Stimulated activated CD4-positive, alpha-beta T cell treated with anti-CD3 and anti-CD28 coated beads, Interleukin-1b, Interleukin-23, amount 100 ng/mL, for 1 hour (primary cell): ENCODE measurements at places on chromosomes 1 and 21.

DNA sequence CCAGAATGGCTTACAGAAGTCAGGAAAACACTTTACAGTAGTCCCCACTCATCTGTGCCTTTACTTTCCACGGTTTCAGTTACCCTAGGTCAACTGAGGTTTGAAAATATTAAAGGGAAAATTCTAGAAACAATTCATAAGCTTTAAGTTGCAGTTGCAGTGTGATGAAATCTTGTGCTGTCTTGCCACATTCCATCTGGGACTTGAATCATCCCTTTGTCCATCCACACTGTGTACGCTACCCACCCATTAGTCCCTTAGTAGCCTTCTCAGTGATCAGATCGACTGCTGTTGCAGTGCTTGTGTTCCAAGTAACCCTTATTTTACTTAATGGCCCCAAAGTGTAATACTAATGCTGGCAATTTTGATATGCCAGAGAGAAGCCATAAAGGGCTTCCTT is 30.5 kb downstream of the ZCCHC17 start:
- no peak for DNase-seq

DNA sequence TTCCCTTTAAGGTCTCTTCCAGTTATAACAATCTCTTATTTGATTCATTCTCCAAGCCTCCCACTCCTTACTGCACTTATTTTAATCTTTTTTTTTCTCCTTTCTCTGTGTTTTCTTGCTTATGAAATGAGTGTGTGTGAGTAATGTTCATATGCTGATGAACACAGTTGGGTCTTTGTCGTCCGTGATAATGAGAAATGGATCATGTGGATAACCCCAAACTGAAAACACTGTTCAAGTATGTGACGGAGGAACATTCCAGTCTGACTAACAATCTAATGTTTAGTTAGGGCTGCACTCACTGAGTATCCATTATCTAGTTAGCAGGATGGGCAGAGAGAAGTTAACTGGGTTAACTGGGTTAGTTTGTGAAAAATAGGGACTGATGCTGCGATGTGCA is 253.1 kb upstream of the DUSP10 start:
- DNase-seq, result no peak

- DNase-seq, result no peak
Measured at GRCh38 chr1:183590244-183591191, at the start of gene NCF2. NCF2 (minus strand) TSS chr1:183590459; CDS start chr1:183590329, 130 bp downstream.

DNA sequence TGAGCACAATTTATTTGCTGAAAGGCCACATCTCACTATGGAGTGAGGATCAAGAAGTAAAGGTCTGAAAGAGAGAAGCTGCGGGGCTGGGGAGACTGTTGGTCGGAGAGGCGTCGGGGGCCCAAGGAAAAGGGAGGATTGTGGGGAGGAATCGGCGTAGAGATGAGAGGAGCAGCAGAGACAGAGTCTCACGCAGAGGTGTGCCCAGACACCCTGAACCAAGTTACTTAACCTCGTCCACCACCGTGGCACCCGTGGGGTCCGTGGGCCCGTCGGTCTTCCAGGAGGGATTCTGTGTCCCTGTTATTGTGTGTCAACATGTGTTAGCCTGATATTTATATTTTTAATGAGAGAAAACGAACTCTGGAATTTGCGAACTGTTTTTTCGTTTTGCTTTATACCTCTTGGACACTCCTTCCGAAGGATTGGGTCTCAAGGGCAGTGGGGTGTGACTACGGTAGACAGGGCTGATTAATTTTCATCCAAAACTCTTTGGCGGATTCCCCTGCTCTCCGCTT is 3.8 kb upstream of the NBPF1 start:
- DNase-seq, result no peak

DNA sequence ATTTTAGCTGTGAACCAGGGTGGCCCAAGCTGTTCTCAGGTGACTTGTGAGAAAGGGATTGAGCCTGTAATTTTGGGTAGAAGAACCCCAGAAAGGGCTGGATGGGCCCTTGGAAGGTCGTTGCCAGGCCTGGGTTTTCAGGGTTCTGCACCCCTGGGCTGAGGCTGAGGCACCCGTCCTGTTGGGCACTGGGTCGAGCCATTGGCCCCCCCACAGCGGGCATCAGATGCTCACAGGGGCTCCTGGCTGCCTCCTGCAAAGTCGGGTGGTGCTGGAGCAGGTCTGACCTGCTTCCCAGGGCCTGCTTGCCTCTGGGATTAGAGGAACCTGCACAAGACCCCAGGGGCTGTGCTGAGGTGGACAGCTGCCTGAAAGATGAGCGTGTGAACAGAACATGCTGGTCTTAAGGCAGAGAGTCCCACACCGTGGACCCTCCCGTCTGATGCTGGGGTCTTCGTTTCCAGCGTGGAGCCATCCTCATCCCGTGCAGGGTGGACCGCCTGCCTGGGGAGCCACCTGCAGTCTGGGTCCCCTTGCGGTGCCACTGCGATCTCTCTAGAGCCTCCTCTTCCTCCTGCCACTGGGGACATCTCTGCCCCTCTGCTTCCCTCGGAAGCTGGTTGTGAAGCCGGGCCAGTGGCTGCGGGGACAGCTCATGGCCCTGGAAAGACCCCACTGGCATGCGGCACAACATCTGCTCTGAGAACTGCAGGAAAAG is 1.7 kb upstream of the TRPM2 start:
- no peak for DNase-seq

GRCh38 chr1:110857964-110858948 is 14.7 kb upstream of the CD53 start:
- no peak for DNase-seq

GRCh38 chr1:7326366-7326765 is 444.7 kb upstream of the VAMP3 start:
- DNase-seq, result no peak

GRCh38 chr1:194833111-194833510 is 1646.7 kb upstream of the B3GALT2 start:
- no peak for DNase-seq

- DNase-seq, result no peak
Measured at GRCh38 chr1:159917533-159918351, 7.6 kb downstream of the TAGLN2 start.

- no peak for DNase-seq
Measured at GRCh38 chr1:230807561-230808280, 60.5 kb downstream of the CAPN9 start.

DNA sequence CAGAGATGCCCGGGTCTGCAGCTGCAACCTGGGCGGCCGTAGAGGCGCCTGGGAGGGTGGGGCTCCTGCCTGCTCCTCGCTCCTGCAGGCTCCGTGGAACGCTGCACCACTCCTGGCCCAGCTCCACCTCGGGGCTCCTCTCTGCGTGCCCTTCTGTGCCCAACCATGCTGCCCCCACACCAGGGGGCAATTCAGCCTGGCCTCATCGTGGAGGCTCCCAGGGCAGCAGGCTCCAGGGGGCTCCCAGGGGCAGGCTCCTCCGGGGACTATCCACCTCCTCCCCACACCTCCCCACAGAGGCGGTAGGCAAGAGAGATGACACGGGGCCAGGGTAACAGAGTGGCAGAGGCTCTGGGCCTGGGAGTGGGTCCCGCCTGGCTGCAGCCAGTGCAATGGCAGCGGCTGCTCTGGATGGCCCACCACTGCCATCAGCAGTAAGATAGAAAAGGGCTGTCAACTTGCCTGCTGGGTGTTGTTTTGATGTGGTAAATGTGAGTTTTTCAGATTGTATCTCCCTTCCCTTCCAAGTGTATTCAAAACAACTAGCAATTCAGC is 22.4 kb upstream of the LRRC8C start:
- DNase-seq, result no peak

GRCh38 chr1:52677076-52677806 is 20.9 kb downstream of the COA7 start:
- DNase-seq, result no peak

DNA sequence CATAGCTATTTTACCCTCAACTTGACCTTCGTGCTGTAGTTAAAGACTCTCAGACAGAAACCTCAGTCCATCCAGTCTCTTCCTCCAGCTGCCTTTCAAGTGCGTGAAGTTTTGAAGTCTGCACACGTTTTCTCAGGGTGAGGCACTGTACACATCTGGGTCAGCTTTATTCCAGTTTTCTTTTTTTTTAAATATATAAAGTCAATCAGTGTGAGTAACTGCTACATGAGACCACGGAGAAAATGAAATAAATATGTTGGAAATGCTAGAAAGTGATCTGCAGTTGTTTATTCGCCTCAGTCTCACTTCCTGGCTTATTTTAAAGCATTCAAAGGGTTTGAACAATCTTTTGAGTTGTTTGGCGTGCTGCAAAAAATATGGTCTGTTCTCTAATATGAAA is 135.7 kb downstream of the ROR1 start:
- DNase-seq, result no peak

GRCh38 chr1:92482665-92483609 is 3.8 kb downstream of the GFI1 start:
- DNase-seq, result no peak

GRCh38 chr1:42006836-42007235 is 88.1 kb upstream of the HIVEP3 start:
- no peak for DNase-seq

DNA sequence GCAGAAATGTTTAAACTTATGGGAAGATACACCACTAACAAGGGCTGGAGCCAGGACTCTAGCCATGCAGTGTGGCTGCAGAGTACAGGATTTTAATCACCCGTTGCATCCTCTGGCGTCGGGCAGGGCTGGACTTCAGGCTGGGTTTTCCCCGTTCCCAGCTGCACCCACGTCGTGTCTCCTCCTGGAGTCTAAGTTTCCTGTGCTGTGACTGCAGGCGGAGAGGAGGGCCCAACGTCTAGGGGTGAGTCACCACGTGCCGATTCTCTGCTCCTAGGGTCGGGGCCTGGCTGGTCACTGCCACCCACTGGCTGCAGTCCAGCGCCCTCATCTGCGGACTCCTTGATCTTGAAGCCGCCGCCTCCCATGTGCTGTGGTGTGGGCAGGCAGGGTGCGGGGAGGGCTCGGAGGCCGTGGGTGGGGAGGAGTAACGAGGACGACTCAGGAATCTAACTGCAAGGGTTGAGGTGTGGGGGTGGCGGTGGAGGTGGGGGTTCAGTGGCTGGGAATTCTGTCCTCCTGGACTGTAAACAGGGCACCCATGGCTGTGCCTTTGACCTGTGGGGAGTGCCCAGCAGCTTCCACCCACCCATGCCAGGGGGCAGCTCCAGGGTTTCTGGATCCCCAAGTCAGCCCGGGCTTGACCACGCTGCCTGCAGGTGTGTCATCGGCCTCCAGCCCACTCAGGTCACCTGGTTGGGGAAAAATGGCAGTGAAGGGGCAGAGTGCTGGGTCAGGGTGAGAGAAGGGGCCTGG is 77.8 kb downstream of the ALPL start:
- no peak for DNase-seq

DNA sequence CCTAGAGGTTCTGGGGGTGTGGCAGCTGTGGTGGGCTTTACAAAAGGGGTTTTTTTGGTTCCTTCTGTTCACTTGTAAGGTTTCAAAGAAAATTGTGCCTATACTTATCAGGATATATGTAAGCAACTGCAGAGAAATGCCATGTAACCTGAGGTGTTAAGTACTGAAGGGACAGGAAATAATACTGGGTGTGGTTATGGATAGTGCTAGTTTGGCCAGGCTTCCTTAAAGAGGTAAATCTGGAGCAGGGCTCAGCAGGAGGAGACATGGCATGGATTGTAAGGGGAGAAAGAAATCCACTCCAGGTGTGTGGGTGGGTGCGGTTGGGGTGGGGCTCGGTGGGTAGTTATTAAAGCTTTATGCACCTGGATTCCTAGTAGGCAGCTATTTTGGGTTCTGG is 28.3 kb downstream of the KIRREL1 start:
- no peak for DNase-seq

- no peak for DNase-seq
Measured at GRCh38 chr1:55374801-55375616, 159.8 kb upstream of the USP24 start.
